Amygdala (tissue), 56 donors: ENCODE measurements at places on chromosomes 2 and 18.

- no peak for DNase-seq
Measured at GRCh38 chr2:221060376-221060775, 511.7 kb downstream of the EPHA4 start.

DNA sequence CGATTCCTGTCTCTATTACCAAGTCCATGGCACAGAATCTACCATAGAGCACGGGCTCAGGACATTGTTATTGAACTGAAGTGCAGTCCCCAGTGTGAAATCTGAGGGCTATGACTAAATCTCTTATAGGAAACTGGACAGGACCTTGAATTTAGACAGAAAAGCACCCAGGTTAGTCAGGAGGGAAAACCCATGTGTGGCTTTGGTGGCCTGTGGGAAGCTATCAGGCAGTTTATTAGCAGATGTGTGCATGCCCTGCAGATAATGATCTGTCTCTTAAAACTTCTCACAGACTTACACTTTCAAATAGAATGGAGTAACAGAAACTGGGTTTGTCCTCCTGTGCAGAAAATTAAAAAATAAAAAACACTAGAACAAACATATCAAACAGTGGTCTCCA, 610.0 kb upstream of the RAB6C start:
- no peak for DNase-seq

DNA sequence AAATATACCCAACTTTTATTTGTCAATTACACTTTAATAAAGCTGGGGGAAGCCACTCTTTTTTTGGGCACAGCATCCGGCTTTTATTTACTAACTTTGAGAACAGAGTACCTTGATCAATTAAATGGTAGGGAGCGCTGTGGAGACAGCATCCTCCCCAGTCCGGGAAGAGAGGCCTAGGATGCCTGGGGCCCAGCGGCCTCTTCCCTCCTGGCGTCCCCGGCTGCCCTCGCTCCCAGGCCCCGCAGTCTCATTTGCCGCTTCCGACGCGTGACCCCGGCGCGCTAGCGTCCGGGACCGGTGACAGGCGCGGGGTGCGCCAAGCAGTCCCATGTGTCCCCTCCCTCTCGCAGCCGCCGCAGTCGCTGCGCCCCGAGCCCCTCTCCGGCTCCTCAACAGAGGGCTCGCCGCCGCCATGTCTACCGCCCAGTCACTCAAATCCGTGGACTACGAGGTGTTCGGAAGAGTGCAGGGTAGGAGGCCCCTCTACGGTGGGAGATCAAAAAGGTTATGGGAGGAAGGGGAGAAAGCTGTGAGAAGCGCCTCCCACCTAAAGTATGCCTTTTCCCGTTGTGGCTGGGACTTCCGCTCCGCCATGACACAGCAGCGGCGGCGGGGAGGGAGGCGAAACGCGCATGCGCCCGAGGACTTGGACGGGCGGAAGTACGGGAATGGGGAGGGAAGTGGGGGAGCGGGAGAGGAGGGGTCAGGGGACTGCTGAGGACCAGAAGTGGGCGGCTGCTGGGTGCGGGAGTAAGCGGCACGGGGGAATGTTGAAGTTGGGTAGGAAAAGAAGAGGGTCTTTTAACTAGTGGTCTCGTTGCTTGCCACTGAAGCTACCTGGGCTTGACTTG, at the start of gene ACYP2:
Gene ACYP2, plus strand, starts transcription at position 332 of the 854 bp plus-strand sequence.
- peak; percentile 93 for DNase-seq

GRCh38 chr18:32048507-32049091, 30.0 kb downstream of the RNF125 start:
- DNase-seq: no peak

GRCh38 chr2:86613515-86613914, 10.2 kb downstream of the RNF103 start:
- no peak for DNase-seq

GRCh38 chr18:55753643-55754263, 165.8 kb upstream of the TCF4 start:
- no peak for DNase-seq

DNA sequence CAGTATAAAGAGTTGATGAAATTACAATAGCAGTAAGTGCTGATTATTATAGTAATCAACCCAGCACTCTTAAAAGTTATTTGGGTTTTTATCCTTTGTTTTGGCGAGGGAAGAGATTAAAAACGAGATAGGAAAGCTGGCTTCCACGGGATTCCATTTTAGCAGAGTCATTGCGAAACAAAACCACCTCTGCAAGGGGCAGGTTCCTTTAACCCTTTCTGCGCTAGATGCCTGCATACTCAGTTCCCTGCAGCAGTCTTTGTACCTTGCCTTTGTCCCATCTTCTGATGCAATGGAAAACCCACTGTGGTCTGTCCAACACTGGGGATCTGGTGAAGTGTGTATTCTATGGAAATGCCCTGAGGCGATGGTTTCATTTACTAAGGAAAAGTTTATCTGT, 2.7 kb downstream of the YPEL5 start:
- DNase-seq: no peak

DNA sequence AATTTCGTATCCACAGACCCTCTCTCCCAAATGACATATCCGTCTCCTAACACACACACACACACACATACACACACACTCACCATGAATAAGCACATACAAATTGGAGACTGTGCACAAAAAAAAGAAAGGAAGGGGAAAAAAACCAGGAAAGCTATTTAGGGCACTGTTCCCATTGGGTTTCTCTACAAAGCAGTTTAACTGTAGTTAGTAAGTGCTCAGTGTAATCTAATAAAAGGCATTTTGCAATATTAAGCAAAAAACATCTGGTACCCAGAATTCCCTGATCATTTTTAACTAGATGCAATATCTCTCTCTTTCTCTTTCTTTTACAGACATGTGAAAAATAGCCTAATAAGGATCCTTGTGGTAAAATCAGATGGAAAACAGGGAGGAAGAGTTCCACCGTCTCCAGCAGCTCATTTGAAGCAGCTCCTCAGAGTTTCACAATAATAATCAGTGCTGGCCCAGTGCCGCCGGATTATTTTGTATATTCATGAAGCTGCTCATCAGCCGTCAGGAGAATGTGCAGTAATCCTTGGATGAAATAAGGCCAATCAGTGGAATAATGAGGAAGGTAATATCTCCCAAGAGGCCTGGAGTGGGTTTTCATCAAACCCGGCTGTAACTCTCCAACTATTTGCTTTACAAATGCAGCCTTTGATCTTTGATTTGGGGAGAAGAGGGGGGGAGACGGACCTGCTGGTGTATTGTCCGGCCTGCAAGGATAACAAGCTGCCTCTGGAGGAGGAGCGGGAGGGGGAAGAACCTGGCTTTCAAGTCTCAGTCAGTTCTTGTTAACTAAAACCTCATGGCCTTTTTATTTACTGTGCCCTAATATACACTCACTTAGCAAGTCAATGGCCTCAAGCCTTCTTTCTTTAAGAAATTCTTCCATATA, 227.6 kb upstream of the SMIM21 start:
- no peak for DNase-seq

GRCh38 chr2:102070058-102070642, 72.4 kb upstream of the IL1R1 start:
- no peak for DNase-seq

DNA sequence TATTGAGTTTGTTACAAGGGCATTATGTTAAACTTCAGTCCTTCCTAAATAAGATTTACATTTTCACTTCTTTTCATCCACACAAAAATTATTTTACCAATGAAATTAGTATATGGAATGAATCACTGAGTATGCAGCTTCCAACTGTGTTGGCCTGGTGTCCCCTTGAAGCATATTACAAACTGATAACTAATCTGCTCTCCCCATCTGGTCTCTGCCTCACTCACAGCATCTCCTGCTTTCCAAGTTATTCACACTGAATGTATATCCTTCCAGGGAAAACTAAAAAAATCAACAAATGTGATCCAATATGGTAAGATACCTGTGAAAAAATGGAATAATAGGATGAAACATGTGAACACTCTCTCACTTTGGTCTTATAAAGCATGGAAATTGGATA, 90.0 kb upstream of the NYAP2 start:
- no peak for DNase-seq

DNA sequence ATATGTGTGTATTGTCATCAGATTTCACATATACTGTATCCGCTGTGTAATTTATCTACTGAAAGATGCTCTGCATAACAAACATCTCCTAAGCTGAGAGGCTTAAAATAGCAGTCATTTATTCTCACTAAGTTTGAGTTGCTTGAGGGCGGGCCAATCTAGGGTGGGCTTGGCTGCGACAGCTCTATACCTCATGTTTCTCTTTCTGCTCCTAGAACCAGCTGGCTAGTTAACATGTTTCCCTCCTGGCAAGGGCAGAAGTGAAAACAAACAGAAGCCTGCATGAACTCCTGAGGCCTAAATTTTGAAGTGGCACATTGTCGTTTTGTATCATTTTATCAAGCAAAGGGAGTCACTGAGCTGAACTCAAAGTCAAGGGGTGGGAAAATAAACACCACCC, 585.0 kb upstream of the VRK2 start:
- DNase-seq: no peak

DNA sequence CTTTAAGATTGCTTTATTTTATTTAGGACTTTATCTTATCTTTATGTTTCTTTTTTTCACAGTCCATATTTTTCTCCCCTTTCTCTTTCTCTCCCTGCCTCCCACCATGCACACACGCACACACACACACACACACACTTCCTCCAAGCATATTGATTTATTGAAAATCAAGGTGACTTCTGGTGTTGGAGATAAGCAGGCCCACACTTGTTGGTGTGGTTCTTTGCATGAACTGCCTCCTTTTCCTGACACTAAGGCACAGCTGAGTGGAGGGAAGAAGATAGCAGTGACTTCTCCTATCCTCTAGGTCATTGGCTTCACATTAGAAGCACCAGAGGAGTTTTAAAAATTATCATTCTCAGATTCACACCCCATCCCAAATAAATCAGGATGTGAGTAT, 18.0 kb downstream of the TBR1 start:
- no peak for DNase-seq

DNA sequence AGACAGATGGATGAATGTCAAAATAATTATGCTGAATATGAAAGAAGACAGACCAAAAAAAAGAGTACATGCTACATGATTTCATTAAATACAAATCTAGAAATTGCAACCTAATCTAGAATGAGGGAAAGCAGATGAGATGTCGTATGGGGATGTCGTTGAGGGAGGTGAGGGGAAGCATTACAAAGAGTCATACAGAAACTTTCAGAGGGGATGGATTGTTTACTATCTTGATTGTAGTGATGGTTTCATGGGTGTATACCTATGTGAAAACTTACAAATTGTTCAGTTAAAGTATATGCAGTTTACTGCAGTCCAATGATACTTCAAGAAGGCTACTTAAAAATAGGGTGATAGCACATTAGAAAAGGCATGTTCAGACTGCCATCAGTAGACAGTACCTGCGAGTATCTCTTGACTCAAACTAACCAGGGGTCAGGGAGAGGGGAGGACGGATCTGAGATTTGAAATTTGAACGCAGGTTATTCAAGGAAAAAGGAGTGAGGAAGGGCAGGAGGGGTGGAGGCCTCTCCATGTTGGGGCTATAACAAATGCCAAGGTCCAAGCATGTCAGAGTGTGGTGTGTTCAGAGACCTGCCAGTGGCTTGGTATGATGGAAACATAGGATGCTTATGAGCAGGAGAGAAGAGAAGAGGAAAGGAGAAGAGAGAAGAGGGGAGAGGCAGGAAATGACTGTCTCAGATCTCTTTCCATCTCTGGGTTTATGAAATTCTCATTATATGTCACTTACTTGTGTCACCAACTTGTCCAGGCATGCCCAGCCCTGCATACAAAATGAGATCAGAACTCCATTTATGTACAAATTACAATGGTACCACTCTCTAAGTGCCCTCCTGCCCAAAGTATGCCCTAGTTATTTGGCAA, 257.3 kb upstream of the CXCR4 start:
- no peak for DNase-seq

GRCh38 chr2:79994965-79995364, 309.6 kb downstream of the LRRTM1 start:
- no peak for DNase-seq

DNA sequence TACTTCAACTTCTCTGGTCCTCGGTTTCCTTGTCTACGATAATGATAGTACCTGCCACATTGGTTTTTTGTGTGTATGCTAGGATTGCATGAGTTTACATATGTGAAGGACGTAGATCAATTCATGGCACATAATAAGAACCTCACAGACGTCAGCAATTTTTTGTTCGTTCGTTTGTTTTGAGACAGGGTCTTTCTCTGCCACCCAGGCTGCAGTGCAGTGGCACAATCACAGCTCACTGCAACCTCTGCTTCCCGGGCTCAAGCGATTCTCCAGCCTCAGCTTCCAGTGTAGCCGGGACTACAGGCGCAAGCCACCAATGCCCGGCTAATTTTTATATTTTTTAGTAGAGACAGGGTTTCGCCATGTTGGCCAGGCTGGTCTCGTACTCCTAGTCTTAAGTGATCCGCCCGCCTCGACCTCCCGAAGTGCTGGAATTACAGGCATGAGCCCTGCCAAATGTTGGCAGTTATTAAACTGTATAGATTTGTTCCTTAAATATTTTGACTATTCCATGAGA, 756 bp upstream of the SLC35F5 start:
- no peak for DNase-seq

DNA sequence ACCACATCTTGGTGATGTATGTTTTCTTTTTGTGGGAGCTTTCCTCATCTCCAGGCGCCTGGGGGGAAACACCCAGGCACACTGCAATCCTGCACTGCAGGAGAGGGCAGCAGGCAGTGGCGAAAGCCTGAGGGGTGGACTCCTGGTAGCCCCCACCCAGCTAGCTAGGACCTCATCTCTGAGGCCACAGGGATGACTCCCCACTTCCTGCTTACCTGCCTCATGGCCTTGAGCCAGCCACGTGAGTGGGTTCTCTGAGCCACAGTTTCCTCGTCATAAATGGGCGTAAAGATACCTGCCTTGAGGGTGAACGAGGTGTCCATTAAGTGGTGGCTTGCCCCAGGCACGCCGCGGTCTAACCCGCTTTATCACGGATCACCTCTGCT, 19.1 kb downstream of the TRAF3IP1 start:
- no peak for DNase-seq

- DNase-seq: no peak
Measured at GRCh38 chr2:215839816-215840215, 173.5 kb downstream of the MREG start.

GRCh38 chr18:13124411-13124810, 94.1 kb upstream of the LDLRAD4 start:
- no peak for DNase-seq

DNA sequence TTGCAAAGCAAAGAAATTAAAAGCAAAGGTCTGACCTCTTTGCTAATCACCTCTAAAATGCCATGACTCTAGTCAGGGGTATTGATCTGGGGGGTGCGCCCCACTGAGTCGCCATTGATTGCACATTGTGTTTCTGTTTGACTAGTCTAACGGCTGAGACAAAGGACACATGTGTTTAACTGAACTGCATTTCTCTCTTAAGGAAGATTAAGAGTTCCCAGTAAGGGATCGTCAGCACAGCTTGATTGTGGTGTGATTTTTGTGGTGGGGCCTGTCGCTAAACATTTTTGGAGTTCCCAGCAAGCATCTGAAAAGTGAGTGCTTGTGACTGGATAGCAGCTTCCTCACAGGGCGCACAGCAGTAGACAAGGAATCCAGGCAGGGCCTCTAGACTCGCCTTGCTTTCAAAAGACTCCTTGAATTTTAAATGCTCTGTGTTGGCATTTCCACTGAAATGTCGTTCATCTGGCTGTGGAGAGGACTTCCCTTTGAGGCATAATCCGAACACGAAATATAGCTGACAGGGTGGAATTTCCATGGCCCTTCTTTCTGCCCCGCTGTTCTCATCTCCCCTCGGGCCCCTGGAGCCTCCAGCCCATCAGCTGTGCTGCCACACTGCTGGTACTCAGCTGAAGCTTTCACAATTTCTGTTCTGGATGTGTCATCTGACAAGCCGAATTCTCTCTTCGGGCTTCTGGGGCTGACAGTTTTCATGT, 126.3 kb downstream of the FAM168B start:
- no peak for DNase-seq

- DNase-seq: no peak
Measured at GRCh38 chr2:238875101-238875470, 27.2 kb downstream of the TWIST2 start.
